ENCODE measurements at places on chromosomes 4 and X.

GRCh38 chrX:23509256-23509655 lies 158.0 kb upstream of the PRDX4 start:
- DNase-seq = no peak

DNA sequence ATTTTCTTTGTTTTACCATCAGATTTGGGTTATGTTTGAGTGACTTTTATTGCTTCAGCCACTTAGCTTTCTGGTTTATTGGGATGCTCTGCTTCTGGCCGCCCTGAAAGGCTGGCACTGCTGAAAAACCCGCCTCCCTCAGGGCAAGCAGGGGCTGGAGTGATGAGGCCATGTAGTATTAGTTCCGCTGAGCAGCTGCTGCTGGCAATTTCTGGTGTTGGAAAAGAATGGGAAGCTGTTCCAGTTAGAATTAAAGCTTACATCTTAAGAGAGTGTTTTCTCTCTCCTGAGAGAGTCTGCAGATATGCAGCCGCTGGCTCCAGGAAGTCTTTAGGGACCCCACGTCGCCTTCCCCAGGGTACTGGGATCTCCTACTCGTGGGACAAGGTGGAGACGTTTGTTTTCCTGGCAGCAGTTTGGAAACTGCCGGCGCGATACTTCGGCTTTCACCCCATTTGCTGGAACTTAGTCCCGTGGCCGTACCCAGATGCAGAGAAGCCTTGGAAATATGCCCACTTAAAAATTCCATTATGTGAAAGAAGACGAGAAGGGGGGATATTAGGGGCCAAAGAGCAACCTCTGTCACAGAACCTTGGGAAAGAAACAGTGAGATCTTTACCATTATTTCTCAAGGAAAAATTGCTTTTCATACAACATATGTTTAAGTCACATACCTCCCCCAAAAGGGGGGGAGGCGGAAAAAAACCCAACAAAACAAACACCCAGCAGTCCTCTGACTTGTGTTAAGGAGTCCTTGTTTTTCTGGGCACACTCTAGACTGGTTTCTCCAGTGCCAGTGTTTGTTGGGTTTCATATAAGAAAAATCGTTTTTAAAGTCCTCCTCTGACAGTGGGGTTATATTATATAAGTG lies 72.6 kb downstream of the TMEM131L start:
- DNase-seq = peak; percentile 73

DNA sequence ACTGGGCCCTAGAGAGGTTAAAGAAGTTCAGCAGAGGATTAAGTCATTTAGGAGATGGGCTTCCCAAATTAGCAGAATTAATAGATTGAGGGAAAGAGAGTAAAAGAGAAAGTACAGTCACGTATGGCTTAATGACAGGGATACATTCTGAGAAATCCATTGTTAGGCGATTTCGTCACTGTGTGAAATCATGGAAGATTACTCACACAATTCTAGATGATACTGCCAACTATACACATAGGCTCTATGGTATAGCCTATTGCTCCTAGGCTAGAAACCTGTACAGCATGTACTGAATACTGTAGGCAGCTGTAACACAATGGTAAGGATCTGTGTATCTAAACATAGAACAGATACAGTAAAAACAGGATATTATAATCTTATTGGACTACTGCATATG lies 180.6 kb downstream of the RNF150 start:
- no peak for DNase-seq

DNA sequence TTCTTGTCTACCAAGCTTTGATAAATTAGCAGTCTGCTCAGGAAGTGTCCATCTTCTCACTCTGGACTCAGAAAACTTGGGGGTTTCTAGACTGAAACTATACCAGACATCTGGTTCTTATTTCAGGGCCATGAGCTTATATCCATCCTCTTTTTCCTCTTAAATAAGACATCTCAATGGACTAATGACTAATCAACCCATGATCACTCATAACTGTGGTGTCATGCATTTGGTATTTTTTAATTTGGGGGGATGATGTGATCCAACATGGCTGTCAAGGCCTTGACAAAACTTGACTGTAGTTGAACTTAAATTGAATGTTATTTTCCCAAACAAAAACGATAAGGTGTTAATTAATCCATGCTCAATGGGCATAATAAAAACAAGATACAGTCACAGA lies 87.8 kb downstream of the GPRASP3 start:
- DNase-seq = no peak

DNA sequence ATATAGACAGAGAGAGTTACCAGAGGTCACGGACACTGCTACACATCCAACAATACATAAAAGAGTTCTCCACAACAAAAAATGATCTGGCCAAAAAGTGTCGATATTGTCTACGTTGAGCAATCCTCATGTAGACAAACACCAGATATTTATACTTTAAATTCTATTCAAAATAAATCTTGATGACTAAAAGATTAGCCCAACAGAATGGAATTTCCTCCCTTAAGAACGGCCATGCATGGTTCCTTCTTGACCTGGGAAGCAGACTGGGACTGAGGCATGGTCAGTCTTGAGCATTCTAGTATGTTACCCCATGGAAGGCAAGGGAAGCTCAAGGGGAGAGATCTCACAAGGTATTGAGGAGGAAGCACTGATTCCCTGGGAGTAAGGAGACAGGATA lies 43.5 kb downstream of the LHFPL1 start:
- no peak for DNase-seq

DNA sequence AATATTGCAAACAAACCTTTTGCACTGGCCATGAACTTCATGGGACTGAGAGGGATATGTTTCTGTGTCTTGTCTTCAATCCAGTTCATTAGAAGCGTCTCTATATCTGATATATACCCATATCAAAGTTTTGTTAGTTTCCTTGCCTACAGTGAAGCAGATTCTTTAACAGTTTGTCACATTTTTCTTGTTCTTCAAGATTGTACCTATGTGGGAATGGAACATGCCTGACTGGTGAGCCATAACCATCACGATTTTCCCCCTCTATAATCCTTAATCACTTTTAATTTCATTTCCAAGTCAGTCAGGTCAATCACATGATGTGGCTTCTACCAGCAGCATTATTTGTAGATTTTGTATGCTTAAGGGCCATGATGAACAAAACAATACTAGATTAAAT lies 197.1 kb upstream of the PDE5A start:
- no peak for DNase-seq

GRCh38 chrX:38342853-38343778 lies 9.3 kb upstream of the OTC start:
- no peak for DNase-seq

DNA sequence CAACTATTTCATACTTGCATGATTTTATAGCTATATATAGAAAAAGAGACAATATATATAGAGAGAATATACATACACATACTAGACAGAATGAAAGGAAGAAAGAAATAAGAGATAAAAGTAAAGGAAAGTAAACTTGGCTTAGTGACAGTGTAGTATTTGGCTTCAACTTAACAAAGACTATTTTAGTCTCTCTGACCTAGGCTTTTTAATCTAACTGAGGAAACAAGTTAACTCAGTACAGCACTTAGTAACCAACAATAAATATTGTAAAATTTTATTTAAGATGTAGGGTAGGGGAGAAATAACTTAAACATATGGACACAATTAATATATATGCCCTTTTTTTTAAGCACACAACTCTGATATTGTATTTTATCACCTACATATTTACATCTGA lies 249.0 kb upstream of the MAB21L2 start:
- no peak for DNase-seq

DNA sequence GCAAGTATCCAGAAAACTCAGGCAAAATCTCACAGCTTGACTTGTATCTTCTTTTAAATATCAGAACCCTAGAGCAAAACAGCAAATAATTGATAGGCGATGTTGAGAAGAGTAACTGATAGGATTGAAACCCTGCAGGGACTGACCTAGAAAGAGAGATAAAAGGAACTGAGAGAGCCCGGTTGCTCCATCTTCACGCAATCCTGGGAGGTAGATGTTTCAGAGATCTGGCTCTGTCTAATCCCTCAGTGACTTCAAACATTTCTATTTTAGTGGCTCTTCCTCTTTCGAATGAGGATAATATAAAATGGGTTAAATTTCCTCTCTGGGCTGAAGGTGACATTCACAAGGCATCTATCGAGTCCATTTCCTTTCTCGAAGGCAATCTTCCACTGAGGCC lies 39.3 kb upstream of the RPL34 start:
- DNase-seq = no peak

DNA sequence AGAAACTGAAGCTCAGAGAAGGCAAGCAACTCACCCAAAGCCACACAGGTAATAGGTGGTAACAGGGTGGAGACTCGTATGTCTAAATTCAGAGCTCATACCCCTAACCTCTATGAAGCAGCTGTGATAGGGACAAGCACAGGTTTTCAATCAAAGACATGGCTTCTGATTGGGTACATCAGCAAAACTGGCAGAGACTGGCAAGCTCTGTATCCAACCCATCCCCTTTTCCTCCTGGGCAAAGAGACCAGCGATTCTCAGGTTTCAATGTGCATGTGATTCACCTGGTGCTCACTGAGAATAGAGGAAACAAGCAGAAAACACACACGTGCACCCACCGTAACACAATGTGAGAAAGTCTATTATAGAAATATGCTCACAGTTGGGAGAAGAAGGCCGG lies 153.0 kb downstream of the SMIM20 start:
- DNase-seq = no peak

DNA sequence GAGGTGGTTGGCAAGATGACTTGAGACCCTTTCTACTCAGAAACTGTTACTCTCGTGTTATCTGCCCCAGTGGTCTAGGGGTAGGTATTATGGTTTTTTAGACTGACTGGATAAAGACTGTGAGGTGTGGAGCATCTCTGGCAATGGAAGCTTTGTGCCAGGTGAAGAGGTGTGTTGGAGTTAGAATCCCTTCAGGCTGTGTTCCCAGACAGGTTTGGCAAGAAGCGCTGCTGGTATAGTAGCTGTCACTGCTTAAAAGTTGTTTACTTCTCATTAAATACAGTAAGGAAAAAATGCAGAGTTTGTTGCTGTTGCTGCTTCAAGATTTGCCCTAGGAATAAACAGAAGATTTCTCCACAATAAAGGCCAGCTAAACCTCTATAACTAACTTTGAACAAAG lies 35.3 kb downstream of the AREG start:
- DNase-seq = no peak

GRCh38 chr4:82352825-82353366 lies 20.9 kb downstream of the HNRNPD start:
- DNase-seq = no peak

DNA sequence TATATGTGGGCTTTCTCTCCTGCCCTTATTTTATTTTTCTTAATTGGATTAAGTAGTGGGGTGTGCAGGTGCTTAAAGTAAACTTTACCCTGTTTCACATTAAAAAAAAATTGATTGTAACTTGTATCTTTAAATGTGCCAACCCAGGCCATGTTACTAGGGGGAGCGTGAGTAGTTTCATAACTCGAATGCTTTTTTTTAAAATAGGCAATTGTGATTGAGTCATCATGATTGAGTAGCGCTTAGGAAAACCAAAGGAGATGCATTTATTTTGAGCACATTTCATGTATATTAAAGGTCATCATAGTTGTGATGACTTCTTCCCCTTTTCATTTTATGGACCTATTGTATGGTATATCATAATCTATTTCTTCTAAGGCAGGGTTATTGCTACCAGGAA lies 32.2 kb downstream of the GPAT3 start:
- no peak for DNase-seq

DNA sequence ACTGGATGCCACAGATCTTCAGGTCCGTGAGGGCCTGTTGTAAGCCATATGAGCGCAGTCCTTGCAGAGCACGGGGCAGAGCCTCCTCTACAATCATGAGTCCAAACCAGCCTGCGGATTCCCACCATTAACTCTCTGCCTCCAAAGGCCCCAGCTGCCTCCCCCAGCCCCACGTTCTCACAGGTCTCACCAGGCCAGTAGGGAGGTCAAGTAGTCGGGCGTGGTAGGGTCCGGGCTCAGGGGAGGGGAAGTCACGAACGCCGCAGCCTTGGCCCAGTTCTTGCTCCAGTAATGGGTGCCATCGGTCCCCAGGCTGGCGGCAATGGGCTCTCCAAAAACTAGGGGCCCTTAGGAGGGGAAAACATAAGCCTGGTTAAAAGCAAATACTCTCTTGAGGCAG lies 53.6 kb downstream of the CRMP1 start:
- DNase-seq = no peak

- no peak for DNase-seq
Observed at GRCh38 chr4:152539556-152540292, 3.8 kb upstream of the FBXW7 start.

GRCh38 chr4:48372272-48372671 lies 30.9 kb downstream of the SLAIN2 start:
- DNase-seq = no peak

DNA sequence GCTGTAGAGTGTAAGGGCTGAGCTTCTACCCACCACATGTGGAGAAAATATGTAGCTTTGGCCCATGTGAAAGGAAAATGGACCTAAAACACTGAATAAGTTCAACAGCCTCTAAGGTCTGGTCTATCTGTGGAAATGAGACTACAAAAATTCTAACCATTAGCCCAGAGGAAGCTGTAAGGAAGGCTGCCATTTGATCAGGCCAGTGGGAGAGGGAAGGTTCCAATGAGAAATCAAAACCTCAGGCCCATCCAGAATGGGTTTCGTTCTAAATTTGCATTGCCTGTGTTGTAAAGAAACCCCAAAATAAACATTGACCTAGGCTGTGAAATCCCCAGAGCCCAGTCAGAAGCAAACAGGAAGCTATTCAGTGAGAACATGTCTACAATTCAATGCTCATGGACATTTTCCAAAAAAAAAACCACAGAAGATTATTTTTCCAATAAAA lies 320.4 kb upstream of the SLC7A11 start:
- DNase-seq = no peak

GRCh38 chr4:80270321-80270720 lies 3.9 kb downstream of the FGF5 start:
- DNase-seq = no peak

DNA sequence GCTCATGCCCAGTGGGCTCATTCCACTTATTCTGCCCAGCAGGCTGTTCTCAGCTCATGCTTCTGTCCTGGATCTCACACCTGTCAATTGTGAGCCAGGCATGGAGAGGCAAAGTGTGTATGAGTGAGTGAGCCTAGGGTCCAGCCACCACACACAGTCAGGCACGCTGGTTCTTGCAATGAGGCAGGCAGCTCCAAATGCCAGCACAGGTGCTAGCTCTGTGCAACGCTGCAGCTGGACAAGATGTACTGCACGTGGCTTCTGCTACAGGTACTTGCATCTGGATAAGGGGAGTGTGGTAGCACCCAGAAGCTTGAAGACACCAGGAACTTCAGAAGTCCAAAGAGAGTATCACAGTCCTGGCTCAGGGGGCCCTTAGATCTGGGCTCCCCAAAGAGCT lies 1249.4 kb upstream of the IGFBP7 start:
- DNase-seq = no peak

GRCh38 chr4:21848021-21848420 lies 100.6 kb downstream of the KCNIP4 start:
- DNase-seq = no peak

- DNase-seq = no peak
Observed at GRCh38 chrX:101260435-101260834, 30.7 kb downstream of the TAF7L start.

GRCh38 chr4:90292438-90292837 lies 165.2 kb downstream of the CCSER1 start:
- no peak for DNase-seq

- DNase-seq = no peak
Observed at GRCh38 chr4:187961171-187961570, 34.4 kb upstream of the ZFP42 start.
